ENCODE measurements at places on chromosomes 12 and 14.

DNA sequence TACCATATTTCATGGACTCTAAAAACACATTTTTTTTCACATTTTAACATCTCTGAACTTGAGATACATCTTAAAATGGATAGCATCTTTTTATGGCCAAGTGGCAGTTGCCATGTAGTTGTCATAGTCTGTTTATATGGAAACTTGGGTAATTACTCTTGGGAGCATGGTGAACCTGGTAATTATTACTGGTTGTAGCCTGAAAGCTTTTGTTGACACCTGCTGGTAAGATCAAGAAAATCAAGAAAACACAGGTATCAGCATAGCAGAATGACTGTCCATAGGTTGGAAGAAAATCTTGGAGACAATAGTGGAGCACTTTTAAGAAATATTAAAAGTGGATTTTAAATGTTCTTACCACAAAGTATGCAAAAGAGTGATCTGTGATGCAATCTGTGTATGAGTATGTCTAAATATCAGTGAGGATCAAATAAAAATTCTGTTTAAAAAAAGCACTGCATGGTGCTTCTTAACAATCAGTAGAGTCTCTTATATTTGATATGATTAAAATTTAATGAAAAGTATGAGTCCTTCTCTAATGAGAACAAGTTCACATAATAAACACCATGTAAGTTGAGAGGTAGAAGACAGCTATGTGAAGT, 44.2 kb downstream of the TTC8 start:
- DNase-seq: no peak

DNA sequence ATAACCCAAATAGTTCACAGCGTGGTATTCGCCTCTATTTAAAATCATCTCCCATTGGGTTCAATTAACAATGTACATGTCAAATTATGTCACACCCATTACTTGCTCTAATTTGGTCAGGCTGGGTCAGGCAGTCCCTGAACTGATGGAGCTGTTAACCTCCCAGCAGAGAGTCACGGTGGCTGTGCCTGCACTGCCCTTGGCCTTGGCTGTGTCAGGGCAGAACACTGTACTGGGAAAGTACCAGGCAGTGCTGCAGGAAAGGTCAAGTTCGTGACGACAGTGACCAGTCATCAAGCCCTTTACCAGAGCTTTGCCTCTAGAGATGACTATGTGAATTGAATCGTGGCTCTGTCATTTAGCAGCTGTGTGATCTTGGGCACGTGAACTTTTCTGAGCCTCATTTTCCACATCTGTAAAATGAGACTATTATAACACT, 100.0 kb downstream of the ARF6 start:
- no peak for DNase-seq

DNA sequence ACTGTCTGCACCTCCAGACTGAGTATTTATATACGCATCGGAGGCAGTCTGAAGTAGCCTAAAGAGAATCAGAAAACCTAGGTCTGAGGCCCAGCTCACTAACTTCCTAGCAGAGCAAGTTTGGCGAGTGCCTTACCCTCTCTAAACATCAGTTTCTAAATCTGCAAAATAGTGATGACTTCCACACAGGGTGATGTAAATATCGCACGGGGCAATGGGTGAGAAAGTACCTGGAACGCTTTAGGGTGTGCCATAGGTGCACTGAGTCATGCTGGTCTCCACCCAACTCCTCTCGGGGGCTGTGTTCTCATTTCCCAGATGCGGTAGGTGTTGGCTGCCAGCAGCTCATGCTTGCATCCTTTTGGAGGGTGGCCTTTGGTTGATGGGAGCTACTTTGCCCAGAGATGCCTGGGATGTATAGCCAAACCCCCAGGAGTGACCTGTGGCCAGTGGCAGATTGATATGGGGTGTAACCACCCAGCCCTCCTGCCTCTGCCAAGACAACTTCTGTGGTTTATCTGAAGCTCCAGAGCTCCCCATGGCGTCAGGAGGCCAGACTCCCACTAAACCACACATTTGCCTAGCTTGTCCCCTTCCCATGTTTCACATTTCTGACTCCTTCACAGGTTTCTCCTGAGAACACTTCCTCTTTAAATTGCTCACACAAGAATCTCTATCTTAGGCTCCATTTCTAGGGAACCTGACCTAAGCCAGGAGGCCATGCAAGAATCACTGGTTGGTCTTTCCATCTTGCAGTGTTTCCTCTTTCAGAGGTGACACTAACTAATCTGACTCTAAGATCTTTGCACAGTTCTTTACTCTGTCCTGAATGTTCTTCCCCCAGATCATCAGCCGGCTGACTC, 62.0 kb upstream of the TUNAR start:
- DNase-seq: no peak

DNA sequence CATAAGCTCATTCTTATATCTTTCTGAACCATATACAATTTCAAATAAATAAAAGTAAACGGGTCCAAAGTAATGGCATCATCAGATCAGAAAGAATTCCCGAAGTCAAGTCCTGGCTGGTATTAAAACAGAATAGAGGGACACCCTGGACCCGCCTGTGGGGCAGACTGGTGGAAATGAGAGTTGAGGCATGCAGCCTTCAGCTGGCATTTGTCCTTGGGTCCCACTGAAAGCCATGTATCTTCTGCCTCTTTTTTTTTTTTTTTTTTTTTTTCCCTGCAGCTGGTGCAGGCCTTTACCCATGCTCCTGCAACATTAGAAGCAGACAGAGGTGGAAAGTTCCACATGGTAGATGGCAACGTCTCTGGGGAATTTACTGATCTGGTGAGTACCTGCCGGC, 9.9 kb downstream of the AHSA1 start:
- DNase-seq: no peak

GRCh38 chr12:19836056-19836455, 396.8 kb downstream of the AEBP2 start:
- DNase-seq: no peak

- no peak for DNase-seq
These were observed 246.4 kb downstream of the EGLN3 start for GRCh38 chr14:33704481-33704880.

- DNase-seq: no peak
These were observed 84.1 kb downstream of the FGD4 start for GRCh38 chr12:32483499-32483898.

Measured in fibroblast of skin of left biceps (primary cell).